ENCODE measurements at places on chromosomes 4 and X.

GRCh38 chr4:113838460-113838859 is 76.9 kb upstream of the CAMK2D start:
- no peak for DNase-seq

- DNase-seq: no peak
These were observed 68.7 kb downstream of the SUPT20HL2 start for GRCh38 chrX:24245202-24245601.

GRCh38 chr4:168598191-168598590 is 101.3 kb downstream of the PALLD start:
- DNase-seq: no peak

DNA sequence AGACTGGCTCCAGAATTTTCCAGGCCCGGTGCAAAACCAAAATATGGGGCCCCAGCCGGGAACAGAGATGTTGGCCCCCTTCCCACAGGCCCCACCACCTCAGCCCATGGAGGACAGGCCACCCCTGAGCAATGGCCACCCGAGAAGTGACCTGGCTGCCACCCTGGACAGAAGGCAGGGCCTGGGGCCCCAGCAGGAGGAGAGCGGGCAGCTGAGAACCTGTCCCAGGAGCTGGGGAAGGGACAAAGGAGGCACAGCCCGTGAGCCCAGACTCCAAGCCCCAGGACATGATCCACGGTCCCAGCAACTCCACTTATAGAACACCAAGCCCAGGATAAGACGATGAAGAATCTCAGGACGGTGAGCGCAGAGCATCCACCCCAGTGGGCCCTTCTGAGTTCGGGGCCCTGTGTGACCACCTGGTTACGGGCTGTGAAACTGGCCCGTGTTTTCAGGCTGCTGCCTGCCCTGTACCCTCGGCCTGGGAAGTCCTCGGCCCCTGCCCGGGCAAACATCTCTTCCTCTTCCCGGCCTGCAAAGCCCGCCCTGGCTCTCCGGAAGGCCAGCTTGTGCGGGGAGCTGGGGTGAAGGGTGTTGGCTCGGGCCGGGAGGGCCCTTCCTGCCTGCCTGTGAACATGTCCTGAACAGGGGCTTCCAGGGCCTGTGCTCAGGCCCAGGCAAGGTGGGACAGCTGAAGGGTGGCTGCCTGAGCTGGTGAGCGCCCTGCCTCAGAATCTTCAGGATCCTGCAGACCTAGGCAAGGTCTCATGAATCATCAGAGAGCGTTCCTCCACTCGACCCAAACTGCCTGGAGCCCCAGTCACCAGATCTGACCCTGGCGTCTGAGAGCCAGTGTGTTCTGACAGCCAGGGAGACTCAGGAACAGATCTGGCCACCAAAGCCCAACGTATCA is 47.0 kb upstream of the MAN2B2 start:
- DNase-seq: no peak

DNA sequence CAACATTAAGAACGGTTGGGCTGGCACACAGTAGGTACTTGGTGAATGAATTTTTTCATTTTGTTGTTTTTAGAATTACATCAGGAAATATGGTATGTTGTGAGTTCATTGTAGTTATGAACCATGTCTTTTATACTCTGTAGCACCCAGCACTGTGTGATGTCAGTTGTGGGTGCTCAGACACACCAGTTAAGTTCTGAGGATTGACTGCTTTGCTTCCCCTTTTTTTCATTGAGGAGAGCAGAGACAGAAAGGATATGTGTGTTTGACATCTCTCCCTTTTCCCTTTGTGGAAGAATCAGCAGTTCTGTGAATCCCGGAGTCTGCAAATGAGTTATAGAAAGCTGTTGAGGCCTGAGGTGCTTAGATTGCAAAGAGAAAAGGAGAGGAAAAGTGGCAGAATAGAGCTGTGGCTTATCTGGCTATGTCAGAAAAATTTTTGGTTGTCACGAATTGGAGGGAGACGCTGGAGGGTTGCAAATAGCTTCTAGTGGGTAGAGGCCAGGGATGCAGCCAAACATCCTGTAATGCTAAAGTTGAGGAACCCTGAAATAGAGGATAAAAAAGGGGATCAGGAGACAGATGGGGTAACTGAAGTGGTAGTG is 13.1 kb downstream of the SMAD1 start:
- no peak for DNase-seq

DNA sequence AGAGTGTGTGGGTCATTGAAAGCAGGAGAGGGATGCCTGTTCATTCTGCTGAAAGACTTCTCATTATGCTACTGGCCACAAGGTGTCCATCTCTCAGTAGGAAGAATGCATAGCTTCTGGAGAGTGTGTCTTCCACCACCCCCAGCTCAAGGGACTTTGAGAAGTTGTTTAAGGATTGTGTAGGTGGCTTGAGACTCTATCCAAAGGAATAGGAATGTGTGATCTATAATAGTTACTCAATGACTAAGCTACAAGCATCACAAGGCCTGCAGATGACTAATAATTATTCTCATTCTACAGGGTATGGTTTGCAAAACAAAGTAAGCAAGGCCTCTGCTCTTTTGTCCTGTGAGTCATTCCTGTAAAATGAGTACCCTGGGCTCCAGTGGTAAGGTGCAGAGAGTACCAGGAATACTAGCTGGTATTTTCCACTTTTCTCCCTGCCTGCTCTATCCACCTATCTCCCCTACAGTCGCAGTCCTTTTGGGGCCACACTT is 279.8 kb upstream of the BOD1L1 start:
- DNase-seq: no peak

DNA sequence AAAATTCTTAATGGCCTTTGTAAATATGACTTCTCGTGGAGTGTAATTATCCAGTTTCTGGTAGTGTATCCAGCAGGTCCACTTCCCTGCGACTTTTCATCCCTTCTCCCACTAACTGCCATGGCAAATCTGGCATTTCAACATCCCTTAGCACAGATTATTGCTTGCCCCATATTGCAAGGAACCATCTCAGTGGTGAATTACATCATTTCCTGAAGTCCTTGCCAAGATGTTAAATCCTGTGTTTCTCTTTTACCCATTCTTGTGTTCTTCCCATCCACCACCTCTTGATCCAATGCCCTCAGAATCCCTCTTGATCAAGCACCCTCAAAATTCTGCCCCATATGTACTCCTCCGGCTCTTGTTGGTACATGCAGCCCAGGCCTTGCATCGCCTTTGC is 88.1 kb upstream of the ZNF81 start:
- DNase-seq: no peak

GRCh38 chr4:87497159-87497558 is 32.0 kb downstream of the SPARCL1 start:
- DNase-seq: no peak

GRCh38 chrX:56986138-56986537 is 9.2 kb downstream of the SPIN3 start:
- no peak for DNase-seq

DNA sequence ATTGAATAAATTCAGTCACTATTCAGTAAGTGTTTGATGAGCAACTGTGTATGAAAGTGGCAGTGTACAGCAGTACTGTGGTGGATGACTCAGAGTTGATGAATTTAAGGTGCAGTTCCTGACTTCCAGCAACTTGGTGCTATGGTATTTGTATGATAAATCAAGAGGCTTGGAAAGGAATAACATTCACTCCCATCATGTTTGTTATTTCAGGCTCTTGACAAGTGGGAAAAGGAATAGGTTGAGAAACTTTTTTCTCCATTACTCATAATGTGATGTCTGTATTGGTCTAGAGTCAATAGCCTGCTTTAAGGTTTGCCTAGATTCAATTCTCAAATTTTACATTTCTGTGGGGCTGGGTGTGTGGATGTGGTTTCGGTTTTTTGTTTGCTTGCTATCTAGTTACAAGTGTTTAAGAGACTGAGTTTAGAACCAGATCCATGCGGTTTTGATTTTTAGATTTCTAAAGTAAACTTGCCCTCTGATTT is 35.1 kb upstream of the CYP2U1 start:
- DNase-seq: no peak

DNA sequence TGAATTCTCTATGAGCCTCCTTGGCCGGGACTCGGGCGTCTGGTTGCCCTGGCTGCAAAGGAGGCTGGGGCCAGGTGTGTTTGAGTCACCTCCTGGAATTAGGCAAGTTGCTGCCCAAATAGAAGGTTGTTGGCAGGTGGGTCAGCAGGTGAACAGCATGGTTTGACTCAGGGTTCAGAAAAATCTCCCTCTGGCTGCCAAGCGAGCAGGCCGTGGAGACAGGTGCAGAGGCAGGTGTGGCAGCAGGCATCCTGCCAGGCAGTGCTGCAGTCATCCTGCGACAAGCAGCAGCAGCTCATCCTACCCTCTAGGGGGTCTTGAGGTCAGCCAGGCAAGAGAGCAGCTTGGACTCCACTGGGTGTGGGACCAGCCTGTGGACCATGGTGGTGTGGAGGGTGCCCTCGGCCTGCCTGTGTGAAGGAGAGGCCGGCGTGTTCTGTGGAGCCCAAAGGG is 8.2 kb downstream of the MSANTD1 start:
- DNase-seq: no peak

- DNase-seq: no peak
These were observed 6.2 kb downstream of the CHIC2 start for GRCh38 chr4:54058171-54058570.

- no peak for DNase-seq
These were observed 348.6 kb downstream of the PTTG2 start for GRCh38 chr4:38308728-38309311.

GRCh38 chr4:41385481-41385880 is 128.8 kb downstream of the UCHL1 start:
- DNase-seq: no peak

DNA sequence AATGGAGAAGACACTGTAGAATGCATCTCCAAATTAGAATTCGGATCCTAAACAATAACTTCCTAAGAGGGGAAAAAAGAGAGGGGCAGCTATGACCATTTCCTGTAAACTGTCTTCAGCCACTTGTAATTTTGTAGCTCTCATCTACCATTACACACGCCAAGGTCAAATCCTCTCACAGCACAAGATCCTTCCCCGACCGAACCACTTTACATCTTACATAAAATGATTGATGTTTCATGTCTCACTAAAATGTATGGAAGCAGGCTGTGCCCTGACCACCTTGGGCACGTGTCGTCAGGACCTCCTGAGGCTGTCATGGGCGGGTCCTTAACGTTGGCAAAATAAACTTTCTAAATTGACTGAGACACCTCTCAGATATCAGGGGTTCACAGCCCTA is 24.1 kb upstream of the PBDC1 start:
- DNase-seq: peak; percentile 48

- DNase-seq: peak; percentile 29
These were observed 171.4 kb upstream of the ANXA3 start for GRCh38 chr4:78379991-78380729.

Measured in left lung (tissue), 14 donors.